Peyer's patch (tissue), 4 donors: ENCODE measurements at places on chromosomes 7 and 10. TPM values are rescaled to one million over a fixed set of nuclear protein-coding genes. Genes with fewer than 3 reads are reported as not detected.

GRCh38 chr7:84384417-84384816, 189.8 kb upstream of the SEMA3A start:
- DNase-seq = no peak

DNA sequence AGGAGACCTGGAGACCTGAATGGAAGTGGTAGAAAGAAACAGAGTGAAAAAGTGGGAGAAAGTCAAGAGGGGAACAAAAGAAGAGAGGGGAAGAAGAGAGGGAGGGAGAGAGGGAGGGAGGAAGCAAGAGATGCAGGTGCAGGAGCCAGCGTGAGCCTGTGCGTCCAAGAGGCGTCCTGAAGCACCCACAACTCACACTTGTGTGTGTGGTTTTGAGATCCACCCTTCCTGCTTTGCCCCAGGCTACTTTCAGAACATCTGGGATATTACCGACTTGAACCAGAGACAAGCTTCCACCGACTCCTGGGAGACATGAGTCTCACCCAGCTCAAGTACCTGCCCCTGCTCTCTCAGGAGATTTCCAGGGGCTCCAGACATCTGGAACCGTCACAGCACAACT, 9.8 kb downstream of the AFAP1L2 start:
- no peak for DNase-seq

DNA sequence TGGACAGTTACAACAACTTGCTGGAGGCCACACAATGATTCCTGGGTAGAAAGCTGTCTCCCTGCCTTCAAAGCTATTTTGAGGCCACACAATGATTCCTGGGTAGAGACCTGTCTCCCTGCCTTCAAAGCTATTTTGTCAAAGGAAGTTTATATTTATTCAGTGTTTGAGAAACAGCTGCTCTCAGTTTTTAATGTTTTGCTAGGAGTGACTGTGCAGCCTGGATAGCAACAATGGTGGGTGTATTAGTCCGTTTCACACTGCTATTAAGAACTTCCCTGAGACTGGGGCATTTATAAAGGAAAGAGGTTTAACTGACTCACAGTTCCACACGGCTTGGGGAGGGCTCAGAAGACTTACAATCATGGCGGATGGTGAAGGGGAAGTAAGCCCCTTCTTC, 3.9 kb upstream of the SGPL1 start:
- DNase-seq = no peak

- DNase-seq = peak; percentile 63
Measured at GRCh38 chr10:125911990-125912389, 15.6 kb downstream of the FANK1 start.

DNA sequence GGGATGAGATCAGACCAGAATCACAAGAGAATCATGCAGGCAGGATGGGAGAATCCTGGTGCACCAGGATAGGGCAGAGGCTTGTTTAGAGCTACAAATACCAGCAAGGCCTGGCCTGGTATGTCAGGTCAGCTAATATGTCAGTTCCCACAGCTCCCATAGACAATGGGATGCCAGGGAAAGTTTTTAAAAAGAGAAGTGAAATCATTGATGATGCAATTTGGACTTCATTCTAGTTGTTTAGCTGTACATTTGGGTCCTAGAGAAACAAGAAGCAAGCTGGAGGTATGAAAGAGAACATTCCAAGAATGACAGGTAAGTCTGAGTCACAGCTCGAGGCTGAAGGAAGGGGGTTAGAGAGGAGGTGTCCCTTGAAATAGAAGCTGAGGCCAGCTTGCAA, 45.2 kb downstream of the GPR141 start:
- DNase-seq = no peak

GRCh38 chr10:13732465-13732881, 145.7 kb downstream of the PRPF18 start:
- DNase-seq = no peak

Gene DRGX
- not detected for total RNA-seq

- no peak for DNase-seq
Measured at GRCh38 chr7:11505471-11505985, 326.5 kb downstream of the THSD7A start.

GRCh38 chr10:3502673-3503072, 282.3 kb downstream of the KLF6 start:
- DNase-seq = no peak

DNA sequence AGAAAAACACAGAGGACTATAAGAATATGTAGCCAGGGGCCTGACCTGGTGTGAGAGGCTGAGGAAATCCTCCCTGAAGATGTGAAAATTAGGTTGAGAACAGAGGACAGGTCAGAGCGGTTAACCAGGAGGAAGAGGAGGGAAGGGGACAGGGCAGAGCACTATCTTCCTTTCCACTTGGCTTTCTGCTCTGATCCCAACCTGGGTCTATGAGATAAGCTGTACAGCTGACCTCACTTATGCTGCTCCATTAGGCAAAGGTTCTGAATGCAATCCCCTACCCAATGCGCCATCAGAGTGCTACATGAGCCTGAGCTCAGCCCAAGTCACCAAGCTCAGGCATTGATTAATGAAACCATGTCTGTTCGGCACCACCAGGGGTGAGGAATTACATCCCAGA, 10.5 kb downstream of the LIPA start:
- DNase-seq = no peak

DNA sequence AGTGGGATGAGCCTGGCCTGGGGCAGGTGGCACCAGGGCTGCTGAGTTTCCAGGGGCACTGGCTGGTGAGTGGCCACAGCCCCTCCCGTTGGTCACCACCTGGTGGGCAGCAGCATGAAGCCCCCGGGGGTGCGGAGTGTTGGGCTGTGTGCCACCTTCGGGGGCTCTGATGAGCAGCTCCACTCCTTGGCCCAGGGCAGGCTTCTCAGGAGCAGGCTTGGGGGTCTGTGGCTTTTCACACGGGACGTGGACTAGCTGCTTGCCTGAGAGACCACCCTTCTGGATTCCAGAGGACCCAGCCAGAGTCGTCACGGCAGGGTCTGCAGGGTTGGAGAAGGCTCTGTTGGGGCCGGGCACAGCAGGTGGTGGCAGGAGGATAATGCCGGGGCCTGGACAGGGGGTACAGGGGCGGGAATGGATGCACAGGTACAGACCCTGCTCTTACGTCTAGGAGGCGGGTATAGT, 193.1 kb downstream of the ADARB2 start:
- peak; percentile 30 for DNase-seq

DNA sequence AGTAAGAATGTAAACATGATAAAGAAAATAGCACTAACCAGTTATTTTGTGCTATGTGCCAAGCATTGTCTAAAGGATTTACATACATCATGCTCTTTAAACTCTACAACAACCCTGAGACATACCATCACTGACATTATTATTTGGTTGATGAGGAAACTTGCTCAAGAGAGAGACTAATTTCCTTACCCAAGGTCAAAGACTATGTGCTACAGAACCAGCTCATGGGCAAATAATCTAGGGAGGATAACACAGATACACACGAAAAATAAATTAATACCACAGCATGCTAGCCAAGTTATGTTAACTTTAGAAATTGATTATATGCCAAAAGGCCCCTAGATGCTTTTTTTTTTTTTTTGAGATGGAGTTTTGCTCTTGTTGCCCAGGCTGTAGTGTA, 2.7 kb downstream of the ANKRD16 start:
- DNase-seq = no peak

Gene DUSP5
- 24.8 TPM for total RNA-seq

DNA sequence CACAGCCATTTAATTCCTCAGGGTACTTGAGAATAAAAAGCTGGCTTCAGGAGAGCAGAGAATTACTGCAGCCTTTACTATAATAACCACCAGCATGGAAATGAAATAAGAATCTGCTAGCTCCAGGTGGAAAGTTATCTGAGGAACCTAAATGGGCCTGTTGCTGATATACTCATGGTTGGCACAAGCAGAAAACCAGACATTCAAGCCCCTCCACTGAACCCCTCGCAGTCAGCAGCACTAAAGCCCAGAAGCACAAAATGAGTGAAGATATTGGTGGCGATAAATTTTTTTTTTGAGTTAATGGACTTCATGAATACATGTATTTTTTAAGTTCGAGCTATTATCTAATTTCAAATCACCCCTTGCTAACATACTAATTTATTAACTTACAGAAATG, 303.9 kb upstream of the NRP1 start:
- no peak for DNase-seq

- no peak for DNase-seq
Measured at GRCh38 chr10:130924138-130924819, 387.2 kb downstream of the TCERG1L start.

- DNase-seq = no peak
Measured at GRCh38 chr7:129907122-129907736, 45.5 kb downstream of the UBE2H start.

GRCh38 chr7:73437091-73437490, 3.5 kb downstream of the FZD9 start:
- DNase-seq = no peak

- no peak for DNase-seq
Measured at GRCh38 chr7:134842062-134842461, 62.6 kb downstream of the CALD1 start.

DNA sequence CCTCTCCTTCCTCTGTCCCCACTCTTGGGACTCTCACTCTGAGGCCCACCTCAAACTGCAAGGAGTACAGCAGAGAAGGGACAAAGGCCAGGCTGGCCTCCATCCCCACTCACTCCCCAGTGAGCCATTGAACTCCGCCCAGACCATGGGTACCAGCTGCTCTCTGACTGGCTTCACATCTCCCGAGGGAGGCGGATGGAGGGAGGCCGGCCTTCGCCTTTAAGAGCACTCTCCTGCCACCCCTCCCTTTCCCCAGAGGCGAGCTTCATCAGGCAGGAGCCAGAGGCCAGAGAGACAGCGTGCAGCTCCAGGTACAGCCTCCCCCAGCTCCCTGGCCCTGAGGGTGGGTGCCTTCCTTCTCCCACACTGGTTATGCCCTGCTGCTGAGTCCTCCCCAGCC, 1.8 kb upstream of the LDB3 start:
- DNase-seq = no peak
